ENCODE measurements at places on chromosomes 12 and 14.

- DNase-seq, result peak; percentile 8
These were observed at the start of gene KLRC4 for GRCh38 chr12:10409392-10409791. KLRC4 (minus strand) TSS chr12:10409757; CDS start chr12:10409575, 182 bp downstream.

DNA sequence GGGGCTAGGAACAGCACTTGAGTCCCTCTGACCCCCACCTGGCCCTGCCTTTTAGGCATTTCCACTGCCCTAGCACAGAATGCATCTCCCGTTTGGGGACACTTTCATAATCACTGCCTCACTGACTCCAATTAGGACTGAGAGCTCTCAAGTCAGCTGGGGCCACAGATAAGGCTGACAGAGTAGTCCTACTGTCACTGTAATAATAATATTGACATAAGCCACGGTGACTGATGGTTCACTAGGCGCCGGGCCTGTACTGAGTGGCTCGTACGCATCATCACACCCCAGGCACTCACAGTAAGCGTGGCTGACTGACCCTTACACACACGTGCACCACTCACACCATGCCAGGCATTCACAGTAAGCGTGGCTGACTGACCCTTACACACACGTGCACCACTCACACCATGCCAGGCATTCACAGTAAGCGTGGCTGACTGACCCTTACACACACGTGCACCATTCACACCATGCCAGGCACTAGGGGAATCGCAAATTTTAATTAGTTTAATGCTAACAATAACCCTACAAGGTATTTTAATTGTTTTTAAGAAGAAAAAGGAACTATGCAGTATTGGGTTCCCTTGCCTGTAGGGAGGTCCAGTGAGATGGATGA is 87.7 kb downstream of the CHGA start:
- DNase-seq, result no peak

GRCh38 chr14:85366226-85366625 is 163.7 kb upstream of the FLRT2 start:
- DNase-seq, result no peak

DNA sequence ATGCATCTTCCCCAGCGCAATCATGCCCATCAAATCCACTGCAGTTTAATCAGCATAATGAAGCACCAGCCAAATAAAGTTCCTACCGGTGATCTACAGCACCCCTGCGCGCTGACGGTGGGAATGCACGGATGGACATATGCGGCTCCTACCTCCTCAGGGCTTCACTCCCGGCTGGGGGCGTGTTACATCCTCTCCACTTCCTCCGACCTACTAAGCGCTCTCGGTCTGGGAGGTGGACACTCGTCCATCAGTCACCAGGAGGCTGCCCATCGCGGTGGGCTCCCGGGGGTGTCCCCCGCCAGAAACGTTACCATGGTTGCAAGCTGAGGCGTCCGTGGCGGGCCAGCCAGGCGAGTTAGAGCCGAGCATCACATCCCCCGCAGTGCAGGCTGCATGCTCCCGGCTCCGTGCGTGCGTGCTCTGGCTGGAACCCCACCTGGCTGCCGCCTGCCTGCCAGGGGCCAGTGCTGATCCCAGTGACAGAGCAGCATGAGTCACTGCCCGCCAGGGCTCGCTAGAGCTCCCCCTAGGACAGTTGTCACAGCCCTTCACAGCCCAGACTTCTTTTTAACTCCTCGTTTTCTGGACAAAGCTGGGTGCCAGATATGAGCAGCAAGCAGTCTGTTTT is 73.0 kb downstream of the CIT start:
- DNase-seq, result peak; percentile 42

GRCh38 chr12:111076611-111077451 is 156.5 kb upstream of the MYL2 start:
- no peak for DNase-seq

DNA sequence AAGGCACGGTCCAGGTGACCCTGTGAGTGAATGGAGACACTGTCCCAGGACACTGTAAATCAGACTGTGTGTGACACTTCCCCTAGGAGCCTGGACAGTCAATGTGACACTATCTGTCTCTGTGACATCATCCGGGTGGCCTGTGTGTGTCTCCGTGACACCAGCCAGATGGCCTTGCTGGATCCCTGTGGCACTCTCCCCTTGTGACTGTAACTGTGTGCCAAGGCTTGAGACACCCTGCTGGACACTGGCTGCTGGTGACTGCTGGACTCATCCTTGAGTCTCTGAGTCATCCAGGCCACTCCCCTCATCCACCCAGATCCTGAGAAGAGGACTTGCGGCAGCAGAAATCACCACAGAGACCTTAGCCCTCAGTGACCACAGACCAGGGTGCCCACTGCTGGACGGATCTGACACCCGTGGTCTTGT is 51.6 kb downstream of the MVK start:
- peak; percentile 33 for DNase-seq

GRCh38 chr14:24887623-24888304 is 162.2 kb downstream of the STXBP6 start:
- DNase-seq, result peak; percentile 63

DNA sequence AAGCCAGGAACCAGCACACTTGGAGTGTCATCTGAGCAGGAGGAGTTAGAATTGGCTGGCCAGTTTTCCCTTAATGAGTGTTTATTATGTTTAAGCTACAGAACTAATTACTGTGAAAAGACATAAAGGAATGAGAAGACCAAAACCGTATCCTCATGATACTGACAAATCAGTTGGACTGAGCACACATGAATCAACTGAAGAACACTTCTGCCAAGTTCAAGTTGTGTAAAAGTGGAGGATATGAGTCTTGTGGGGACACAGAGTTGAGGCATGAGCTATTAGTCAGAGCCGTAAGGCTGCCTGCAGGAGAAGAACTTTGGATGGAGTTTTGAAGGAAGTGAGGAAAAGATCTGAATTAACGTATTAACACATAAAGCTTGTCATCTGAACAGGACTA is 43.1 kb downstream of the HMGA2 start:
- peak; percentile 91 for DNase-seq

- no peak for DNase-seq
These were observed 184.7 kb downstream of the TMEM121 start for GRCh38 chr14:105711044-105711620.

GRCh38 chr14:99684410-99684934 is 374 bp downstream of the CYP46A1 start:
- no peak for DNase-seq

DNA sequence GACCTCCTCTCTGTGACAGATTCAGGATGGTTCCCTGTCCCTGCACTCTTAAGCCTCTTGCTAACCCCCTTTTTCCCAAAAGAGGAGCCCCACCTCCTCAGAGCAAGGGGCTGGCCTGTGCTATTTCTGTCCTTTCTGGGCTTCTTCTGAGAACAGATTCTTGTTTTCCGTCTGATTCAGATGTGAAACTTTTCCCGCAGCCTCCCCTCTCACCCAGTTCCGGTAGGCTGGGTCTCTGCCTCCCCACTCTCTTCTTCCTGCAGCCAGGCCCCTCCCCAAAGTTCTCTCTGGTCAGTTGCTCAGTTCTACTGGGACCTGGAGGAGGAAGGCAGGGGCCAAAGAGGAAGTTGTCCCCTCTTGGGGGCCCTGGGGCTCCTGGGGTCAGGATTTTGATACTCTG is 11.8 kb downstream of the PDE1B start:
- no peak for DNase-seq

DNA sequence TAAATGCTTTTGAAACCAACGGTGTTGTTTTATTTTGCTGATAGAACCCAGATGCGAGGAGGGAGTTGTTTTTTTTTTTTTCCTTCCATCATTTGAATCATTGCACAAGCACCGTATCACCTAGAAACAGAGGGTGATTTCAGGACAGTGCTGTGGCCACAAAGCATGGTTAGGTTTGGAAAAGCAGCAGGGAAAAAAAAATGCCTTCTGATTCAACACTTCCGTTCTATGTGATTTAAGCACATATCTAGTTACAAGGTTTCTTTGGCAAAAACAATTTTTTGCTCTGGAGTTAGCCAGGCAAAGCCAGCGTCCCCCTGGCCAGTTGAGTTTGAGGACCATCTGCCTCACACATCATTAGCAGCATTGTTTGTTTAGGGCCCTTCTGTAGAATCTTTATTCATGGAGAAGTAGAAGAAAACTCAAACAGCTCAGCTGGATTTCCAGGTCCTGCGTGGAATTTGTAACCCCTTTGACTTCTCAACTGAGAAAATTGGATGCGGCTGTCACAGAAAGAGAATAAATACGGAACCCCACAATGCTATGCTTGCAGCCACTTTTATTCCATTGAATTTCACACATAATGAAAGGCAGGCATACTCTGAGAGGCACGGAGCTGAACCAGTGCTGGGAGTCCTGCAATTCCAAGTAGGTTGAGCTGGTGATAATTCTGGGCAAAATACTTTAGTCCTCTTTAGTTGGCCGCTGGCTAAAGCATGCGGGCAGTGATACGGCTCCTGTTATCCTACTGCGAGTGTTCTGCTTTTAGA is 17.0 kb upstream of the WNT5B start:
- peak; percentile 96 for DNase-seq

DNA sequence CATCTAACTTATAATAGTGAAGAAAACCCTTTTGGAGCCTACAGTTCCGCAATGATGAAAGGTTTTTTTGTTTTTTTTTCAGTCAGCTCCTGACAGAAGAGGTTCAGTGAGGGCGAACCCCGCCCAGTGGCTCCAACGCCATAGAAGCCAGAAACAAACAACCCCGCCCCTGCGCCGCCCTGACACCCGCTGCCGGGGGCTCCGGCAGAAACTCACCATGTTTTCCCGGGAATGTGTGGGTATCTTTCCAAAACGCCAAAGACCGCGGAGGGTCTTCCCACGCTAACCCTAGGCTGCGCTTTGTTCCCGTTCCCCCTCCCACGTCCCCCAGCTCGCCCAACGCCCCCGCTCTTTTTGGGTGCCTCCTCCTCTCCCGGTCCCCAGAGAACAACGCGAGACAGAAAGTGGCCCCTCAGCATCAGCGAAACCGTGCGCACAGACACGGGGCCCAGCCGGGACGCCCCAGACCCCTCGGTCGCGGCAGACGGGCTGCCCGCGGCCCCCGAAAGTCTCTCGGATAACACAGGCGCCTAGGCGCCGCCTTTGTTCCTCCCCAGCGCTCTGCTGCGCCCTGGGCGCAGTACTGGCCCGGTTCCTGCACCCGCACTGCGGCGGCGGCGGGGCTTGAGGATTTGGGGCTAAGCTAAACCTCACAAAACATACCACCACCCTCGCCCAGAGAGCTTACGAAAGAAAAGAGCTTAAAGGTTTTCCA is 522 bp downstream of the TUBA1A start:
- peak; percentile 72 for DNase-seq

DNA sequence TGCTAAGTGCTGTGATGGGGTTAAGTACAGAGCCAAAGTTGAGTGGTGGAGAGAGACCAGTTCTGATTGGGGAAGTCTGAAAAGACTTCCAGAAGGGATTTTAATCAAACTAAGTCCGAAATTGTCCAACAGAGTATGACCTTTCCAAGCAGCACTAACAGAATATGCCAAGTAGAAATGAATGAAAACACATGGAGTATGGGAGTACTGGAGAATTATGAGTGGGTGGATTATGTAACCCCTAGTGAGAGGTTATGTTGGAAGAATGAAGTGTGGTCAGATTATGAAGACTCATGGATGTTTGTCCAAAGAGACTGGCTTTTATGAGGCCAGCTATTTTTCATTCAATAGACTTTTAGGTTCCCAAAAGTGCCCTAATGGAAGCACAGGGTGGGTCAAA is 94.0 kb upstream of the PLEKHA5 start:
- DNase-seq, result peak; percentile 79

DNA sequence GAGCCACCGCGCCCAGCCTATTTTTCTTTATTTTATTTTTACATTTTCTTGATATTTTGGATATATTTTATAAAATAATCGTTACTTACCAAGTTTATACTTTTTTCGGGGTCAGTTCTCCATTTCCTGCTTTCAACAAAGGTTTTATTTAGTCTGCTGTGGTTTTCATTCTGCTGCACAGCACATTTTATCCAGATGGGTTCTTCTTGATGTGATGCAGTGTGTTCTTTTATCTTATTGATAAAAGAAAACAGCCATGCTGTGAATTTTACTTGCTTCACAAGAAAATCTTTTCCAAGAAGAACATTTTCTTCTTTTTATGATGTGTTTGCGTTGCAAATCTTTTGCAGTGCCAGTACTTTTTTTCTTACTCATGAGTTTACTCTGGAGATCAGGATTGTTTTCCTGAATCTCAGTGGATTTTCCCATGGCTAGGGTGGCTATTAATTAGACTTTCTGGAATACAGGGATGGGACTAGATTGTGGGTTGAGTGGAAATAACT is 192.5 kb downstream of the ADGRD1 start:
- DNase-seq, result no peak

GRCh38 chr12:113396828-113397496 is 6.7 kb downstream of the SDS start:
- DNase-seq, result no peak

DNA sequence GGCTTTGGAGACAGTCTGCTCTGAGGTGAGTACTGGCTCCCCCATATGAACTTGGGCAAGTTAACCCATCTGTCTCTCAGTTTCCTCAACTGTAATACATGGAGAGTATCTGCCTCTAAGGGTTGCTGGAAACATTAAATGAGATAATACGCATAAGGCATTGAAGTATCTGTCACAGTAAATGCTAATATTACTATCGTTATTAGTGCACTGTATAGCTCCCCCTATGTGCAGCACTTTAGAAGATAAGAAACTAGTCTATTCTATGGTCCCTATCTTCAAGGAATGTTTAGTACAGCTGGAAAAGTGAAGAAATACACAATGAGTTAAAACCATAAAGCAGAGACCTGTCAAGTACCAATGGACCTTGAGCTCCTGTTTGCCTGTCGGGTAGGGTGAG is 51.7 kb upstream of the CFL2 start:
- peak; percentile 23 for DNase-seq

DNA sequence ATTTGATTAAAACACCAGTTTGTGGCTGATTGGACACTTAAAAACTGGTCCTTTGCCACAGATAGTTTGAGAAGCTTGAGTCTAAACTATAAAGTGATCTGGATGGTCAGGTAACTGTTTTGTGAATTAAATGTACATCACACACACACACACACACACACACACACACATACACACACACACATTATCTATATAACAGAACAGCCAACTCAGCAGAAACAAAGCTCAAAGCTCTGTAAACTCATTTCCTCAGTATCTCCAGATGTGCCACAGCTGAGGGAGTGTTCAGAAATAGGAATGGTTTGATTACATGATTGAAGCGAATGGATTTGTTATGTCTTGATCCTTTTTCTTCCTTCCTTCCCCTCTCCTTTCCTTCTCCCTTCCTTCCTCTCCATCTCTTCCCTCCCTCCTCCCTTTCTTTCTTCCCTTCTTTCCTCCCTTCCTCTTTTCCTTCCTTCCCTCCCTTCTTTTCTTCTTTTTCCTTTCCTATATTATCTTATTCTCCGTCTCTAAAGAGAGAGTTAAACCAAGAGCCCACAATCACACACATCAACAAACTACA is 100.3 kb downstream of the LLPH start:
- DNase-seq, result no peak

- peak; percentile 77 for DNase-seq
These were observed 242.1 kb downstream of the CACNA1C start for GRCh38 chr12:2294651-2295475.

DNA sequence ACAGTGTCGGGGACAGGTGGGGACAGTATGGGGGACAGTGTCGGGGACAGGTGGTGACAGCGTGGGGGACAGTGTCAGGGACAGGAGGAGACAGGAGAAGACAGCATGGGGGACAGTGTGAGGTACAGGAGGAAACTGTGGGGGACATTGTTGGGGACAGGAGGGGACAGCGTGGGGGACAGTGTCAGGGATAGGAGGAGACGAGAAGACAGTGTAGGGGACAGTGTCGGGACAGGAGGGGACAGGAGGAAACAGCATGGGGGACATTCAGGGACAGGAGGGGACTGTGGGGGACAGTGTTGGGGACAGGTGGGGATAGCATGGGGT is 139.5 kb downstream of the TMEM121 start:
- no peak for DNase-seq

GRCh38 chr12:26750531-26751175 is 82.3 kb downstream of the ITPR2 start:
- no peak for DNase-seq
